H1 (cell line): ENCODE measurements at places on chromosomes 3 and 15.

DNA sequence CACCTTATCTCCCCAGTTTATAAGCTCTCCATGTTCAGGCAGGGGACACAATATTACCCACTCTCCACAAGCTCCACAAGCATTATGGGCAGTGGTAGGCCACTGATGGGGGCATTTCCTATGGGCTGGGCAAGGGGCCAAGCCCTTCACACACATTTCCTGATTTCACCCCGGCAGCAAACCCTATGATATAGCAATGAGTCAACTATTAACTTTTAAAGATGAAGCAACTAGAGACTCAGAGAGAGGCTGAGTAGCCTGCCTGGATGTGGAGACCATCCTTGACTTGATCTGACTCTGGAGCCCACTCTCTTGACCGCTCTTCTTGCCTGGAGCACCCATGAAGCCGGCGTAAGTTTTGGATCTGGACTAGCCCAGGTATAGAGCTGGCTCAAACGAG is 27.4 kb downstream of the FOXL2NB start:
- no peak for DNase-seq

- no peak for DNase-seq
Measured at GRCh38 chr15:92580521-92580920, 75.1 kb downstream of the FAM174B start.

DNA sequence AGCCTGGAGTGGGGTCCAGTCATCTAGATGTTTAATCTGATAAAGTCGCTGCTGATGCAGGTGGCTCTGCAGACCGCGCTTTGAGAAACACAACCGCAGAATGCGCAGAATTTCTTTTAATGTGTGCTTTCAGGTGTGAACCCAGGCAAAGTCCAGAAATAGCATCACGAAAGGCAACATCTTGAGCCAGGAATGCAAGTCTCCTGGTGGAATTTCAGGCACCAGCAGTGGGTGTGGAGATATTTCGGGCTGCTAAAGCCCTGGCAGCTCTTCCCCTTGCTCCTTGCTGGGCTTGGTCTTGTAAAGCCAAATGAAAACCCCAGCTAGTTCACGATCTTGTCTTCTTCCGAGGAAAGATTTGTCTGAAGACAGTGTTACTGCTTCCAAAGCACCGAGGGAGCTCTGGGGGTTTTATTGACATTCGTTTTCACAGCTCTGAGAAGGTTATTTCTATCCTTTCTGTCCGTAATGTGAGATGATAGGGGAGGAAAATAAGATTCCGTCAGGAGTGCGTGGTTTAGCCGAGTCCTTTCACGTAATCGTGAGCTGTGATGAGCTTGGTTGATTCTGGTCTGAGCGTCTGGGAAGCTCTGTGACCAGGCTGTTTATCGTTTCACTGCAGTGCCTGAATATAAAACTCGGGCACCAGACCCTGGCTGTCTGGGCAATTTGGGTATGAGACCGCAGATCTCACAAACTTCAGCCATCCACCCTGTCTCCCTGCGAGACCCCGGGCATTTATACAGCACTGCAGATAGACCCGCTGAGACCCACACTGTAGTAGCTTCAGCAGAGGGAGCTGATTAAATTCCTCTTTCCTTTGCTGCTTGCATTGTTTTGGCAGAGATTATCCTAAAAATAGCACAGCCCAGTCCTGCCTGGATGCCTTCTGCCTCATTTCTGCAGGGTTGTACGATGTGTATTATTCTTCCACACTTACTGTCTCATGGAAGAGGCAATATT is 67.0 kb upstream of the SLC25A26 start:
- DNase-seq: no peak

GRCh38 chr15:84035399-84035766 is 200.2 kb upstream of the GOLGA6L4 start:
- no peak for DNase-seq

GRCh38 chr3:54040476-54040875 is 81.9 kb upstream of the CACNA2D3 start:
- no peak for DNase-seq

- DNase-seq: no peak
Measured at GRCh38 chr3:132255041-132255745, 62.0 kb upstream of the ACP3 start.

GRCh38 chr3:112056451-112056929 is 22.0 kb downstream of the TMPRSS7 start:
- DNase-seq: no peak

DNA sequence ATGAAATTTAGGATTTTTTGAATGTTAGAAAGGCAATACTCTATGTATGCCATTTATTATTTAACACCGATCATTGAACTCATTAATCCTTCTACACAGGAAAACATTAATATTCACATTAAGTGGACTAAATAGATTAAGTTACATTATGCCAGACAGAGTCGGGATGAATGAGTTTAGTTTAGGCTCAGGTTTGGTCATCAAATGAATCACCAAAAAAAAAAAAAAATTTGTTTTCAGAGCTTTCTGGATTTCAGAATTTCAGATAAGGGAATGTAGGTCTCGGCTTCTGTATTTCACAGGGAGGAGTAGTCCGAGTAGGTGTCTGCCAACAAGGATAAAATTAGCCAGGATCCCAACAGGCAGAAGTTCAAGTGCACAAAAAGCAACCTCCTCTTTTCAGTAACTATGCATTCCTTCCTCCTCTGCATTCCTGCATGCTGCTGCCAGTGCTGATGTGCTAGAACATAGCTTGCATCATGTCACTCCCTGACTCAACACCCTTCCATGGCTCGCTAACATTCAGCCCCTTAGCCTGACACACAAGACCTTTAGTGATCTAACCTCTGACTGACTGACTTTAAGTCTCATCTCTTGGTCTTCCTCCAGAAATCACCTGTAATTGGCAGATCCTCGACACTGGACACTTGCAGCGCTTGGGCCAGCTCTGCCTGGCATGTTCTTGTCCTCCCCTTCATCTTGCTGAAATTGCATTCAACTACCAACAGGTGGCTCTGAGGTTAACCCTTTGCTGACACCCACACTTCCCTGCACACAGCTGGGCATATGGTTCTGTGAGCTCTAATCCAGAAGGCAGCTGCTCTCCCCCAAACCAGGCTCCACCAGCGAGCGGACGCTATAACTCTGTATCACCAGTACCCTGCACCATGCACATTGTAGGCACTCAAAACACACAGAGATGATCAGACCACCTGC is 145.4 kb upstream of the PROK2 start:
- DNase-seq: no peak

- no peak for DNase-seq
Measured at GRCh38 chr3:42176242-42177034, 85.3 kb downstream of the TRAK1 start.

GRCh38 chr15:40011303-40011702 is 27.7 kb downstream of the SRP14 start:
- no peak for DNase-seq

DNA sequence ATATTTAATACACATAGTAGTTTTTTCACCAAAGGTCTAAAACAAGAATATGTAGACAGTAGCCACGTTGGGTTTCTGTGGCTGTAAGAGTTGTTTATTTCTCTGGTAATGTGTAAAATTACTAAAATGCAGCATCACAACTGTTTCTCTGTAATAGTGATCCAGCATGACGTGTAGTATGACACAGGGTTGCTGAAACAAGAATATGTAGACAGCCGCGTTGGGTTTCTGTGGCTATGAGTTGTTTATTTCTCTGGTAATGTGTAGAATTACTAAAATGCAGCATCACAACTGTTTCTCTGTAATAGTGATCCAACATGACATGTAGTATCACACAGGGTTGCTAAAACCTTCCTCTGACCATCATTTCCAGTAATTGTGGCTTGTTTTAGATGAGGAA is 153.6 kb upstream of the ZNF717 start:
- DNase-seq: no peak

DNA sequence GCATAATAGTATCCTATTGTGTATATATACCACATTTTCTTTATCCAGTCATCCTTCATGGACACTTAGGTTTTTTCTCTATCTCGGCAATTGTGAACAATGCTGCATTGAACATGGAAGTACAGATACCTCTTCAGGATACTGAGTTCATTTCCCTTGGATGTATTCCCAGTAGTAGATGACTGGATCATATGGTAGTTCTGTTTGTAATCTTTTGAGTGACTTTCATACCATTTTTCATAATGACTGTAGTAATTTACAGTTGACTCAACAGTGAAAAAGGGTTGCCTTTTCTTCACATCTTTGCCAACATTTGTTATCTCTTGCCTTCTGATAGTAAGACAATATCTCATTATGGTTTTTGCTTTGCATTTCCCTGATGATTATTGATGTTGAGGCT is 21.8 kb downstream of the MYH15 start:
- DNase-seq: no peak
